ENCODE measurements at places on chromosomes 2 and 18.
A peak's percentile ranks its signal among the peaks of the same experiment; 100 is the strongest.

- DNase-seq: no peak
Observed at GRCh38 chr2:38260469-38260868, 116.6 kb downstream of the ATL2 start.

GRCh38 chr2:197838036-197838435 lies 33.6 kb downstream of the PLCL1 start:
- no peak for DNase-seq

DNA sequence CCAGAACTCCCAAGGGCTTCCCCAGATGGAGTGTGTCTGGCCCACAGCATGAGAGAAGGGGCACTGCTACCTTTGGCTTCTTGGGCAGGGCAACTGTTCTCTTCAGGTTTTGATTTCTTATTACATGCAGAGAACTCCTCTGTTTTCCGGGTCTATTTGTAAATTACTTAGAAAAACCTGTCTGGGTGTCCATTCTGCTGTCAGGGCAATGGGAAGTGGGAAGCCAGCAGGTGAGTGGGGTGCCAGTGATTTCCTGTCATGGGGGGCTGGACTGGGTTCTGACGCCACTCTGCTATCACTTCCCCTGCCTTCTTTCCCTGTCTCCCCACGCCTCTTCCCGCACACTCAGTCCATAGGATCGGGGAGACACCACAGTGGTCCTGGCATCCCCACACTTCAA lies 58.0 kb upstream of the LGALSL start:
- no peak for DNase-seq

- no peak for DNase-seq
Observed at GRCh38 chr18:42067518-42067917, 112.5 kb downstream of the PIK3C3 start.

DNA sequence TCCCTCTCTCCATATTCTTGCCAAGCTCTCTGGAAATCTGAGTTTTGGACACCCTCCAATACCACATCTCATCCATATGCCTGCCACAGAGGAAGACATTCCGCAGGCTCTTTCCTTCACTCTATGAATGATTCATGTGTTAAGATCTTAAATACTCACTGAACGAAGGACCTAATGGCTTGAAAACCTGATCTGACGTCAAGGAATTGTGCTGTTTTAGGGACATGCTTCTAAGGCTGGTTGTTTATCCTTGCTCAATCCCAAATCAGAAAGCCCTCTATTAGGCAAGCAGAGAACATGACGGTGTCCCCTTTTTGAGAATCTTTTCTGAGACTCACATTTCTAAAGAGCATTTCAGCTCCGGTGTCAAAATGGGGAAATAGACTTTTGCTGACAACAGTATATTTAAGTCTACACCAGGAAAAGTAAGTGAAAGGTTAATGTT lies 83.7 kb upstream of the GALNT5 start:
- DNase-seq: peak; percentile 85
